Esophagus squamous epithelium (tissue), 5 donors: ENCODE measurements at places on chromosomes 3 and 15.

DNA sequence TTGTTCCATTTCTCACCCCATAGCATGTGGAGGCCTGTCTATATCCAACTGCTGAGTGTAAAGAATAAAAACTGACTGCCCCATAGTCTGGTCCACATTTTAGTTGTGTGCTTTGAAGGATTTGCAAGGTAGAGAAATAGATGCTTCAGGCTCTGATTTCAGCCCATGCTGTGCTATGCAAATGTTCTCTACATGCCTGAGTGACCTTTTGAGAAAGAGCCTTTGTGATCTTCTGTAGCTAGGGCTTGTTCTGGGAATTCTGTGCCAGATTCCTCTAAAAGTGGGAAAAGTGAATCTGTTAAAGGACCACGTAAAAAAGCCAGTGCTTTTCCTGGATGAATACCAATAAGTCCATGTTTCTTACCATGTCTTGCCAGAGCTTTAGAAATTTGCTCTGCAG lies 5.2 kb downstream of the KCTD6 start:
- H3K4me3 ChIP-seq = no peak overlapping the region
- H3K27me3 ChIP-seq = no peaks in the 10 kb centered on the region
- H3K27ac ChIP-seq = peak overlapping the region; percentile 35
- H3K4me1 ChIP-seq = peaks cover 27% of the 10 kb centered on the region

DNA sequence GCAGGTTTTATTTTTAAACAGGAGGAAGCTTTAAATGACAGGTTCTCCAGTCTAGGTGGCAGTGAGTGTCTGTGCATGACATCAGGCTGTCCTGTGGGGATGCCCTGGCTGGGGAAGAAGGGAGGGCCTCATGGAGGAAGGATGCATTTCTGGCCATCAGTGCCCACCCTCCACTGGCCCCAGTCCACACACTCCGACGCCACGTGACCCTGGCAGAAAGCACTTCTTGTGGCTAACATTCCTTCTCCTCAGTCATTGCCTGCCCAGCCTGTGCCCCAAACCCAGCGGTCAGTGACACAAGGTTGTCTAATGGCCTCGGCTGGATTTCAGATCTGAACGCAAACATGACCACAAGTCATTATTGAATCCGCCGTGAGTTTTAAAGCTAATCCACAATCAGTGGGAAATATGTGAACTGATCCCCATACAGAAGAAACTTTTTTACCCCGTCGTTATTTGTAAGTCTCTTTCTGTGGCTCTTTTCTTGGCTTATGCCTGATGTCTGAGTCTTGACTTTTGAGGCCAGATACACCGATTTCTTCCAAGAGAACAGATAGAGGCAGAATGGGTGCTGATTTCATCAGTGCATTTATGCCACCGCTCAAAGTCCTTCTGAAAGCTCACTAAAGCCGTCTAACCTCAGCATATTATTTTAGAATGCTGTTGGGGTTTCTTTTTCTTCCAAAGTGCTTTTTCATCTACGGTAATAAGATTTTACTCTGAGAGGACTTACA lies 17.3 kb upstream of the LRRK1 start:
- no peaks in the 10 kb centered on the region for H3K36me3 ChIP-seq
- peak overlapping the region; percentile 94 for H3K27ac ChIP-seq
- peak overlapping the region; percentile 35 for H3K4me3 ChIP-seq

DNA sequence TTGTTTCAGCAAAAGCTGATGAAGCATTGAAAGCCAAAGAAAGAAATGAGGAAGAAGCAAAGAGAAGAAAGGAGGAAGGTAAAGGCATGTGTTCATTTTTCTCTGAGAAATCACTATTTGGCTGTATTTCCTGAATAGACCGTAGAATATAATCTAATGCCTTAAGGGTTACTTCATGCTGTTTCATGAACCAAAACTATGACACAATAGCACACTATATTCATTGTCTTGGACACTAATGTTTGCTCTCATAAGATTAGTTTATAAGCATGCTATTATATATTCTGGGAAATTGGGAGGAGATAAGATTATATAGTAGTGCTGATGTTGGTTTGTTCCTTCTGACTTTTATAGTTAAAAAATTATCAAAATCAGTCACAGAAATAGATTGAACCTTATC lies 110.1 kb upstream of the MLF1 start:
- H3K36me3 ChIP-seq = no peaks in the 10 kb centered on the region
- no peaks in the 10 kb centered on the region for H3K27me3 ChIP-seq
- no peaks in the 10 kb centered on the region for H3K4me1 ChIP-seq
- H3K27ac ChIP-seq = no peak overlapping the region
- no peak for DNase-seq

GRCh38 chr15:43204016-43204901 lies 16.6 kb downstream of the EPB42 start:
- no peak for DNase-seq
- H3K4me3 ChIP-seq = no peak overlapping the region
- no peaks in the 10 kb centered on the region for H3K4me1 ChIP-seq

GRCh38 chr3:28850186-28850585 lies 430.7 kb upstream of the RBMS3 start:
- H3K27ac ChIP-seq = no peak overlapping the region
- no peaks in the 10 kb centered on the region for H3K27me3 ChIP-seq
- no peaks in the 10 kb centered on the region for H3K36me3 ChIP-seq
- DNase-seq = no peak
- H3K4me1 ChIP-seq = no peaks in the 10 kb centered on the region
